Stimulated activated CD8-positive, alpha-beta memory T cell treated with anti-CD3 and anti-CD28 coated beads, Interleukin-7, amount 100 ng/mL, for 1 hour (primary cell): ENCODE measurements at places on chromosomes 16 and 17.

DNA sequence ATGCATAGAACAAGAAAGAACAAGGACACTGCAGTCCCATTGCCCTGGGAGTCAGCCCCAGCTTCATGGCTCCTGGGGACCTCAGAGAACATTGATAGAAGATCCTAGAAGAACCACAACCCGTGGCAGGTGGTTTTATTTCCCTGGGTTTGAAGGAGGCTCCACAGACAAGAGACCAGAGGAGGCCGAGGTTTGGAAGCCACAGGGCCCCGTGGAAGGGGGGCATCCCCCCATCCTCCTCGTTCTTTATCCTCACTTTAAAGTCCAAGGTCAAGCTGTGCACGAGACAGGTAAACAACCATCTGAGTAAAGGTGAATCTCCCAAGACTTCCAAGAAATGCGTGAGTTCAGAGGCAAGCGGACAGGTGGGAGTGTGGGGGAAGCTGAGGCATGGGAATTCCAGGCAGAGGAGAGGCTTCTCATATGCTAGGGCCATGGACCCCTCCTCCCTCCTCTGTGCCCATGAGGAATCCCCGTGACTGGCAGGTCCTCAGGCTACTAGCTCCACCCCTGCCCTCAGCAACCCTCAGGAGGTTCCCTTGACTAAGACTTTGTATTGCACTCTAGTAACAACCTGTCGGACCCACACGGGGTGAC is 849 bp upstream of the SULT1A1 start:
- DNase-seq: no peak

GRCh38 chr16:51967646-51968045 is 579.3 kb downstream of the TOX3 start:
- no peak for DNase-seq

- DNase-seq: no peak
Measured at GRCh38 chr17:17818088-17818526, 18.7 kb downstream of the SREBF1 start.

DNA sequence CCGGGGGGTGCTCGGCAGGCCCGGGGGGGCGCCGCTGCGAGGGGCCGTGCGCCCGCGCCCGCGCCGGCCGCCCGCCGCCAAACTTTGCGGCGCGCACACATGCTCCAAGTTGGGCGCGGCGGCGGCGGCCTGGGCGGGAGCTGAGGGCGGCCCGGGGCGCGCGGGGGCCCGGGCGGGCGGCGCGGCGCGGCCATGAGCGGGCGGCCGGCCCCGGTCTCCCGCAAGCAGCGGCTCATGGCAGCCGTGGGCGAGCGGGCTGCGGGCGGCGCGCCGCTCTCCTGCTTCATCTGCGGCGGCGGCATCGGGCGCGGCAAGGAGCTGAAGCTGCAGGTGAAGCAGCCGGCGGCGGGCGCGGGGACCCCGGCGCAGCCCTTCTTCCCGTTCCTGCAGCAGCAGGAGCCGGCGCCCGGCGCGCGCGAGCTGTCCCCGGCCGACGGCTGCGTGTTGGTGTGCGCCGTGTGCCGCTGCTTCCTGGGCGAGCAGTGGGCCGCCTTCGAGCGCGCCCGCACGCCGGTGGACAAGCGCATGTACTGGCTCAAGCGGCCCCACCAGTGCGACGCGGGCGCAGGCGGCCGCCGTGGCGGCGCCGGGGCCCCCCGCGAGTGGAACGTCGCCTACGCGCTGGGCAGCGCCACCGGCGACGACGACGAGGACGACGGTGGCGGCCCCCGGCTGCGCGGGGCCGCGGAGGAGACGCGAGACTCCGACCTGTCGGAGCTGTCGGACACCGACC is 57.2 kb upstream of the CIBAR2 start:
- no peak for DNase-seq

DNA sequence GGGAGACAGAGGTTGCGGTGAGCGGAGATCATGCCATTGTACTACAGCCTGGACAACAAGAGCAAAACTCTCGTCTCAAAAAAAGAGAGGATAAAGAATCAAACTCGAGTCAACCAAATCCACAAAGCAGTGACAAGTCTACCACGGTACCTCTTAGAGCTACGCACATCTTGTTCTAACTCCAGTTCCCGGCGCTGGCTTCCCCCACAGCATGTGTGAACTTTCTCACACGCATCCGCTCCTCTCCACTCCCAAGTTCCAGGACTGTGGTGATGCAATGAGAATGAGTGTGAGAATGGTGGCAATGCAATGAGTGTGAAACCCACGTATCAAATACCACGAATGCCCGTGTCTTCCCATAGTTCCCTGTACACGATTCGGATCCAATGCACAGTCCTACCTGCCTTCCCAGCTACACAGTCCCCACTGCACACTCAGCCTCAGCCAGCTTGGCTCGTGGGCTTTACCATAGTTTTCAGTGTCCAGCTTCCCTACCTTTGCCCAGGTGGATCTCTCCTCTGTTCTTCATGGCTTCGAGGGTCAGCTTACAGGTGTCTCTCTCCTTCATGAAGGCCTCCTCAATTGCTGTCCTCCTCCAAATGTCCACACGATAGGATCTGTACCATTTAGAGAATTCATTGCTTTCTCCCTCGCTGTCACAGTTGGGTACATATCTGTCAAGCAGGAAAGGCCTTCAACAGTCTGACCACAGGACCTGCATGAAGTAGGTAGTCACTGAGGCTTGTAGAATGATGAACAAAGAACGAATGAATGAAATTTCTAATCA is 9.2 kb upstream of the P2RX5 start:
- DNase-seq: no peak

GRCh38 chr17:49997773-49998703 is 3.0 kb upstream of the DLX3 start:
- peak; percentile 59 for DNase-seq

GRCh38 chr16:48446534-48446920 is 61.3 kb upstream of the SIAH1 start:
- no peak for DNase-seq

- DNase-seq: no peak
Measured at GRCh38 chr16:56700631-56701030, 18.4 kb downstream of the MT1X start.

DNA sequence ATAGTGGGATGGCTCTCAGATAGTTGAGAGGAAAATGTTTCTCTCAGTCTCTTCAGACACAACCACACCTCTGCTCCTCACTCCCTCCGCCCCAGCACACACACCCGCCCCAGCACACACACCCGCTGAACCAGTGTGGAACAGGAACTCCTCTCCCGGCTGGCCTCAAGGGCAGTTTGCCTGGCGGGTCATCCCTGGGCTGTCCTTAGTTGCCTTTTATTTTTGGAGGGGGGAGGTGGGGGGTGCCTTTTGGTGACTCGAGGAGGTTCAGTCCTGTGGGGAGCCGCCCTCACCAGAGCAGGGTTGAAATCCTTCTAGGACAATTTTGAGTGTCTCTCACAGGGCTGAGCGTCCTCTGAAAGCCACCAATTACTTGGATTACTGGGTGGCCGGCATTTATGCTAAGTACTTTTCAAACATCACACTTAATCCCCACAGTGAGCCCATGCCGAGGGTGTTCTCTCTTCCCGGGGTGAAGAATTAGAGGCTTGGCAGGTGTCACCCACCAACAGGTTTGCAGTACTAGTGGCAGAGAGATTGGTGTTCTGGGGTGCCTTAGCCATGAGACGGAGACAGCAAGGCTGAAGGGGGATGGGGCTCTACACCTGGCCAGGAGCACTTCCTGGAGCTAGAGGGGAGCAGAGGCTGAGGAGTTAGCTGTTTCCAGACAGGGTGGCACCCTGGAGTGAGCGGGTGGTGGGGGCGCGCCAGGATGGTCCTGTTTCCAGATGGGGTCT is 2.8 kb downstream of the RASD1 start:
- no peak for DNase-seq

DNA sequence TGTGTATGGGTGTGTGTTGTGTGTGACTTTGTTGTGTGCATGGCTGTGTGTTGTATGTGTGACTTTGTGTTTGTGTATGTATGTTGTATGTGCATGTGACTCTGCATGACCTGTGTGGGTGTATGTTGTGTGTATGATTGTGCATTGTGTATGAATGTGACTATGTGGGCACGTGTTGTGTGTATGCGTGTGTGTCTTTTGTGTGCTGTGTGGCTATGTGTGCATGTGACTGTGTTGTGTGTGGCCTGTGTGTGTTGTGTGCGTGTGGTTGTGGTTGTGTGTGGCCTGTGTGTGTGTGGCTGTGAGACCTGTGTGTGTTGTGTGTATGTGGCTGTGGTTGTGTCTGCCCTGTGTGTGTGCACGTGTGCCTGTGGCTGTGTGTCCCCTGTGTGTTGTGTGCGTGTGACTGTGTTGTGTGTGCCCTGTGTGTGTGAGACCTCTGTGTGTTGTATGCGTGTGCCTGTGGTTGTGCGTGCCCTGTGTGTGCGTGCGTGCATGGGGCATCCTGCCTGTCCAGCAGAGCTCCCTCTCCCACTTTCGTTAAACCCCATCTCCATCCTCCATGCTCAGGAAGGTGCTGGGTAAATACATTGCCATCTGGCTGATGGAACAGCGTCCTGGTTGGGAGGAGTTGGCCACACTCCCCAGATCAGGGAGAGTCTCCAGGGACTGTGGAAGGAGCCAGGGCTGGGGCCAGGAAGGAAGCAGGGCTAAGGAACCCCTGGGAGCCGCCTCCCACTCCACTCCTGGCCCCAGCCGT is 90.1 kb upstream of the GSE1 start:
- no peak for DNase-seq

- DNase-seq: no peak
Measured at GRCh38 chr17:29073520-29073919, 30.6 kb downstream of the PIPOX start.

- no peak for DNase-seq
Measured at GRCh38 chr17:30199600-30199999, 35.9 kb downstream of the SLC6A4 start.

DNA sequence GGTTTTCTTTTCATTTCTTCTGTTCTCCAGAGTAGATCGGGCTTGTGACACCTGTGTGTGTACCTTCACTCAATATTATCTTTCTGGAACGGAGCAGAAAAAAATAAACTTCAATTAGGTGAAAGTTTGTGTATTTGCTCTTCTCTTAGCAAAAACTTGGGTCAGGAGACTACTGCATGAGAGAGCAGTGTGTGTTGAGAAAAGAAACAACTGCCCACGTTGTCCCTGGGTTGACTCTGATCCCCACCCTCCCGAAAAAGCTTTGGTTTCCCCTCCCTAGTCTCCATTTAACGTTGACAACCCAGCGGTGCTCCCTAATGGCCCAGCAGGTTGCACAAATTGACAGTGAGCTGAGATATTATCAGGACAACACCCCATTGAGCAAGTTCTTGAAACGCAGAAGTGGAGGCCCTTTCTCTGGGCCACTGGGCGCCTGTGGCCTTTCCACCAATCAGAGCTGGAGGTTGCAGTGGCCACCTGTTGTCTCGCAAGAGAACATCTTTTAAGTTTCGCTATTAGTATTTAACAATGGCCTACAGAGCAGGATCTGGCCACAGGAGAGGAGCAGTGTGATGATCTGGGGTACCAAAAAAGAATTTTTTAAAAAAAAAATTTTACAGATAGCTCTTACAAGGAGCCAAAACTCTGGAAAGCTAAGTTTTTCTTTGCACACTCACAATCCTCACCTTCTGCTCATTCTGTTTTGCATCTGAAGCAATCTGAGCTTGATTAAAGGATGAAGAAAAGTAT is 1.5 kb upstream of the TOX3 start:
- DNase-seq: no peak

DNA sequence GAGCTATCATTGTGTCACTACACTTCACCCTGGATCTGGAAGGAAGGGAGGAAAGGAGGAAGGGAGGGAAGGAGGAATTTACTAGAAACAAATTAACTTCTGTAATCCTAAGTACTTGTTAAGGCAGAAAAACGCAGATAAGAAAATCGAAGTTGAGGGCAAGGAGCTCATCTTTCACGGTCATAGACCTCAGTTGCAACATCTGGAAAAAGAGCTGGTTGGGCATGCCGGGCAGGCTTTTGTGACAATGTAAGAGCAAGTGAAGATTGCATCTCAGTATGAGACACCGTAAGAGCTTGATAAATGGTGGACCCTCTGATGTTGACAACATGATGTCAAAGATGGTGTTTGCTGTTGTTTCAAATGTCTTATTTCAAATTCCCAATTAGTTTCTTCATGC is 721.5 kb downstream of the MAF start:
- no peak for DNase-seq

GRCh38 chr17:81090361-81091136 is 55.6 kb downstream of the BAIAP2 start:
- DNase-seq: no peak

DNA sequence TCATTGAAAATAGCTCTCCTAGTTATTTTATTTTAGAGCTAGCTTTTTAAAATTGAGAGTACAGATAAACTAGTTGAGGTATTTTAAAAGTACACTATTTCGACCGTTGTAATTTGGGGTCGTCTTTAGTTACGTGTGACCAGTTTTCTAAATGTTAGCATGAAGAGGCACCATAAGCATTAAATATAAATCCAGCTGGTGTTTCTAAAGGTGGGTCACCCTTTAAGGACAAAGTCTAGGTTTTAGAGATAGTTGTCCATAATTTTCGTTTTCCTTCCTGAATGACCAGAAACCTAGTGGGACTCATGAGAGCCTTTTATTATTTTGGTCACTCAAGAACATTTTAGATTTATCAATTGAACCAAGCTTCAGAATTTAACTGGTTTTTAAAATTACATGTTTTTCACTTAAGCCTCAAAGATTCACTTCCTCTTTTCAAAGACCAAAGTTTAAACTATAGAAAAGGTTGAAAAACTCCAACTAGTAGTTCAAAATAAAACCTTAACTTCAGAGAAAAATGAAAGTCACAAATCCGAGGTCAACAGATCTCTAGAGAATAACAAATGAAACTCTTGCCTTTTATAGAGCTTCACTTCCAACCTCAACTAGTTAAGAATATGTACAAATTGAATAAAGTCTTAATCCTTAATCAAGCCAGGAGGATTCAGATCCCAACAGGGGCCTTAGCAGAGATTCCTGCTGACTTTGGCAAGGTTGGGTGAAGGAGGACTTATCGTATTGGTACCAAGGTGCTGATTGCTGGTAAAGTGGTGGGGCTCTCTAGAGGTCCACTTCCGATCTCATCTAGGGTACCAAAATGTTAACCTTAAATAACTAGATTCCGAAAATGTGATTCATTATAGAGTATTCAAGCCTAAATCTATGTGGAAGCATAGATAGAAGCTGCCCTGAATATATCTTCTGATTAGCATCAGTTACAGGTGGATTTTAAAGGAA is 32.5 kb downstream of the PHKB start:
- DNase-seq: no peak

- DNase-seq: no peak
Measured at GRCh38 chr17:59436900-59437299, 105.4 kb downstream of the YPEL2 start.

GRCh38 chr16:19348578-19349315 is 63.2 kb downstream of the CLEC19A start:
- DNase-seq: no peak

DNA sequence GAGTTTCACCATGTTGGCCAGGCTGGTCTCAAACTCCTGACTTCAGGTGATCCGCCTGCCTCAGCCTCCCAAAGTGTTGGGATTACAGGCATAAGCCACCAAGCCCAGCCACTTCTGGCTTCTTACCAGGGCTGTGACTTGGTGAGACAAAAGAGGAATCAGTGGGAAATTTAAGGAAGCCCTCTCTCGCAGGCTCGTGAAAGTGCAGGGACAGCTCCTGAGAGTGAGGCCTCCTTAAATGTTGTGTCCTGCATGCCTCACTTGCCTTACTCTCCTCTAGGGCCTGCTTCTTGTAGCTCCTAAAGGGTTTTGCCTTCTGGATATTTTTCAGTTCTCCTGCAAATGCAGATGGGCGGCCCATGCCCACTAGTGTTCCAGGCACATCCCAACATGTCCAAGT is 5.2 kb downstream of the AHSP start:
- no peak for DNase-seq

- DNase-seq: no peak
Measured at GRCh38 chr16:3824121-3824795, 56.3 kb downstream of the CREBBP start.
